HTR-8/SVneo (cell line): ENCODE measurements at places on chromosomes 12 and 14.

DNA sequence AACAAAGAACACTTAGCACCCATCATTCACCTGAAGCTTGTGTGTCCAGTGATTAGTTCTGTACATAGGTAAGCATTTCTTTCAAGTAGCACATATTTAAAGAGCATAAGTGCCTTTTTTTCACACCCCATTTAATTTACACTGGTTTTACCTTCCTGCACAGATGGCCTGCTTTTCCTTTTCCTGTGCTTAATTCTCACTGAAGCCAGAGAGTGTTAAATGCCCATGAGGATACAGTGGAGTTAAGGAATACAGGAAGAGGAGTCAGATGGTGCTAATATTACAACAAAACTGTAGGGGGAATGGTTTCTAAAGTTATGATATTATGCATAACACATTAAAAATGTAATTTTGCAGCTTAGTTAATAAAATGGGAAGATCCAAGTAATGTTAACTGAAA lies 31.0 kb upstream of the SLC38A1 start:
- DNase-seq, result no peak

DNA sequence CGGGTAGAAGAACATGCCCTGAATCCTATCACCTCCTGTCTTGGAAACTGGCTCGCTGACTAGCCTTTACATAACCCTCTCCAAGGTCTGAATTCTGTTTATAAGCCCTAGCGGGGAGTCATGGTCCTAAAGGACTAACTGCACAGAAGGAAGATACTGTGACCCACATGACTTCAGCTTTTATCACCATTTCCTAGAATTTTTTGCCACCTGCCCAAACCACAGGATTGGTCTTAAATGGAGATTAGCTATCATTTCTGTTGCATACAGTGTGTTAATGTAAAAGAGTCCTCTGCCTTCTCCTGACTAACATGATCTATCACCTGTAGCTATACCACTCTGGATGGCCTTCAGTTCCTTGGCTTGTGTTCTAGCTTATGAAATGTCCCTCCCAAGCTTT lies 319.2 kb downstream of the DUSP6 start:
- no peak for DNase-seq

- no peak for DNase-seq
These were observed 3.9 kb upstream of the BTG1 start for GRCh38 chr12:92149563-92149962.

DNA sequence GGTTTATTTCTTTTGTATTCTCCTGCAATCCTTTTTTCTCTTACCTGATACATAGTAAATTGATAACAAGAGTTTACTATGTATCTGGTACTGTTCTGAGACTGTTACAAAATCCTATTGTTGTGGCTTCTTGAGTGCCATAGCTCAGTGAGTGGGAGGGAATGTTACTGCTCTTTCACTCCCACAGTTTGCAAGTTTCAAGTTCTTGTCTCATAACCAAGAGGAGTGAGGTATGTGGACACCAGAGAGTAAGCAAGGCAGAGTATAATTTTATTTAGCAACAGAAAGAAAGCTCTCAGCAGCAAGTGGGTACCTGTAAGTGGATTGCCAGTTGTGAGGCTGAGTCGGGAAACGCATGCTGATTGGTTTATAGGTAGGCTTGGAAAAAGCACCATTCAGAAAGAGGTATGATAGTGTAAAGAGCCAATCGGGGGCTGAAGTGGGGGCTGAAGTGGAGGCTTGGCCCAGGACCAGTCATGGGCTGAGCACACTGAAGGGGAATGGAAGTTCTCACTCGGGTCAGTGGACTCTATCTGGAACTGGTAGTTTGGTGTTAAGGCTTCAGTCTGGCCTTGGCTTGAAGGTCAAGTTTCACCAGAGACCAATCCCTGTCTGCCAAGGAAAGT lies 850.8 kb downstream of the TMTC2 start:
- DNase-seq, result no peak

GRCh38 chr12:105916760-105917039 lies 222.1 kb downstream of the NUAK1 start:
- no peak for DNase-seq

DNA sequence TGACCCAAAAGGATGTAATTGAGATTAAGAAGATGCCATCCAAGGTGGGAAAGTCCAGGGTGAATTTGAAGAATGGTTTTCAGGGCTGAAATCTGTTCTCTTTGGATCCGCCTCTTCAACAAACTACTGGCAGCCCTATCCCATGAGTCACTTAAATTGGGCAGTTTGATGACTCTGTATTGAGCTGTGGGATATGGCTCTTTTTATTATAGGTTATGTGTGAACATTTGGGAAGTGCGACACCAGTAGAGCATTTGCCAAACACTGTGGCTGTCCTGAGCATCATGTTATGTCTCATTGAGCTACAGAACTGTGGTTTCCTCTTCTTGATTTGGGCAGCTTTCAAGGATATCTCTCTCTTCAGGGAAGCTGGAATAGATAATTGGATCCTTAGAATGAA lies 22.3 kb downstream of the IFT43 start:
- no peak for DNase-seq

DNA sequence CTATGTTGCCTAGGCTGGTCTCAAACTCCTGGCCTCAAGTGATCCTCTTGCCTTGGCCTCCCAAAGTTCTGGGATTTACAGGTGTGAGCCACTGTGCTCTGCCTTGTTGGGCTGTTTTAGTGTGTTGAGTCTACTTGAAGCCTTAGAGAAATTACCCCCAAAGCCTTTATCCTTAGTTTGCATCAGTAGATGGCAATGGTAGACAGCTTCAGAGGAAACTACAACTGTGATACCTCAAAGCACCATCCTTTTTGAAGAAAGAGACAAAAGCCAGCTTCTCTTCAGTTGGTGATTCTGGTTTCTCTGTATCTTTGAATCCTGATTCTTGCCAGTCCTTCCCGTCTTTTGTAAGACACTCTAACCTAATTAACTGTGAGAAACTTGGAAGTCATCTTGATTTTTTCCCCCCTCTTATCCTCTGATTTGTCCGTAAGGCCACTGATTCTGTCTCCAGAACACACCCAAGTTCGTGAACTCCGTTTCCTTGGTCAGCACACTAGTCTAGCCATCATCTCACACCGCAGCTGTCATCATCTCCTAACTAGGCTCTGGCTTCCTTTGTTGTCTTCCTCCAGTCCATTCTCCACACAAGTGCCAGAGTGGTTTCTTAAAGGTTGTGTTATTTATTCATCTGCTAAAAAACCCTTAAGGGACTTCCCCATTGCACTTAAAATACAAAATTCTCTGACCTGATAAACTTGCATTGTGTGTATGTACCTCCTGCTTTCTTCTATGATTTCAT lies 20.2 kb downstream of the ATP2A2 start:
- no peak for DNase-seq

DNA sequence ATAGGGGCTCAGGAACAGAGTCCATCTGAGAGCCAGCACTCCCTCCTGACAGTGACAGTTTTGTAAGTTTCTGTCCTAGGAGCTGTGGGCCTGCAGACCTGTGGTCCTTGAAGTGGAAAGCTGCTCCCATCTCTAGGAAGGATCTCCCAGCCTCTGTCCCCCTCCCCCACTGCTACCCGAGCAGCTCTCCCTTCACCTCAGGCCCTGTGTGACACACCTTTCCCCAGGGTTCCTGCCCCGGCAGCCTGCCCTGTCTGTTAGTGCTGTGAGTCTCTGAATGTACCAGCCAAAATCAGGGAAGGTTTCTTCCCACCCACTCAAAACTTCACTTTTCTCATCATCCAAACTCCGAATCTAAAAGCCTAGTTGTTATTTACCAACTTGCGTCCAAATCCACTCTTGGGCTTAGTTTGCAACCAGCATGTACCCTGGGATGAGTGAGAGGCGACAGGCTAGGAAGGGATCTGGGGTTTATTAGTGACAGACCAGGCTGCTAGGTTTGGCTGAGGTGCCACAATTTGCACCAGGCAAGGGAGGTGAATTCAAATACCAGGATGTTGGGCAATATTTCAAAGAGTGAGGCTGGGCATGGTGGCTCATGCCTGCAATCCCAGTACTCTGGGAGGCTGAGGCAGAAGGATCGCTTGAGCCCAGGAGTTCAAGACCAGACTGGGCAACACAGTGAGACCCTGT lies 39.9 kb downstream of the NINJ2 start:
- DNase-seq, result no peak

DNA sequence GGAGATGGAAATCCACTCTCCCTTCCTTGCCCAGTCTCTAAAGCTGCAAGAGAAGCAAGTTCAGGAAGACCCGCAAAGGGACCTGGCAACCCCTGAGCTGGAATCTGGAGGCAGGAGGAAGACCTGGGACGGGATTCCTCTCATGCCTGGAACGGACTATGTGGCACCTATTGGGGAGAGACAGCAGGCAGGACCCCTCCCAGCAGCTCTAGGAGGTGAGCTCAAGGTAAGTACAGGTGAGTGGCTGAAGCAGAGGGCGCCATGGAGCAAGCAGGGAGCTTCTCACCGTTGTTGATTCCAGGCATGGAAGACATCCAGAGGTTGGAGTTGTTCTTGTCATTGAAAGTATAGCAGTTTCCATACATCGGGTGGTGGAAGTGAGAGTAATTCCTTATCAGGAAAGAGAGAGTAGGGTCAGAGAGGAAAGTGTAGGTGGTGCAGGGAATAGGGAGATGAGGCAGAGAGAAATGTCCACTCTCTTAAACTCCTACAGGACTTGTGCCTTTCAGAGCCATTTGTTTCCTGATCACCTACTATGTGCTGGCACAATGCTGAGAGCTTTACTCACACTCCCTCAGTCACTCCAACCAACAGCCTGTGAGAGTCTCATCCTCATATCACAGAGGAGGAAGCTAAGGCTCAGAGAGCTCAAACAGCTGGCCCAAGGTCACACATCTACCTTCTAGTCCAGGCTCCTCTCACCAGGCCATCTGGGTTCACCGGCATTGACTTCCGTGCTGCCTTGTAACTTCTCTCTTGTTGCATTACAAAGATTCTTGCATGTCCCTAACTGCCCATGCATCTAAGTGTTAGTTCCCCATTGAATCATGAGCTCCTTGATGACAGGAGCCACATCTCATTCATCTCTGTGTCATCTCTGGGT lies 13.9 kb upstream of the TNFRSF1A start:
- DNase-seq, result no peak

DNA sequence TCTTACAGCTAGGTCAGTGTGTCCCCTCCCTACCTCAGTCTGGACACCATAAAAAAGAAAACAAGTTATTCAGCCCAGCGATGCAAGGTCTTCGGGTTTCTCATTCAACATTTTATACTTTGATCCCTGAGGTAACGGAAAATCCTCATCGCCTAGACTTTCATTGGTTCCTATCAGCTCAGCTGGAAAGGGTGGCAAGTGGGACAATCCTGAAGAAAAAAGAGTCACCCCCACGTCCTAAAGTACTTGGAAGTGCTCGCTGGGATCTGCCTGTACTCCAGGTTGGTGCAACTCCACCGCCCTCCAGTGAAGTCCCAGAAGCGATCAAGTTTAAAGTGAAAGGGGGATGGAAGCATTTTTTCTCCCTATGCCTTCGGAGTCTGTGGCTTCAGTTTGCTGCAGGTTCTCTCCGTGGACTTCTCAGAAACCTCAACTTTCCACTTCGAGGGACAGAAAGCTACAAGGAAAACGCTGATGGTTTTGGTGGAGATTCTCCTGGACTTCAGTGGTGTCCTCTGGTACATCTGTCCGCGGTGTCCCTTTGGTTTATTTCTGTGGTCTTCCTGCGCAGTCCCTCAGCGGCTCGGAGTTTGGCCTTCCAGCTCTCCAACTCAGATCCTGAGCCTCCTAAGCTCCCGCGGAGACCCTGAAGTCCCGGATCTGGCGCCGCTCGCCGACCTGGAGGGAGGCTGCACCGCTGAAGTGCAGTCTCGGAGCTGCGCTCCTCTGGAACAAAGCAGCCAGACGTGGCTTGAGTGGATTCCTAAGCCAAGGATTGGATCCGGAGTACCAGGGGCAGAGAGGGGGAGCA lies 1.8 kb upstream of the LRFN5 start:
- no peak for DNase-seq

DNA sequence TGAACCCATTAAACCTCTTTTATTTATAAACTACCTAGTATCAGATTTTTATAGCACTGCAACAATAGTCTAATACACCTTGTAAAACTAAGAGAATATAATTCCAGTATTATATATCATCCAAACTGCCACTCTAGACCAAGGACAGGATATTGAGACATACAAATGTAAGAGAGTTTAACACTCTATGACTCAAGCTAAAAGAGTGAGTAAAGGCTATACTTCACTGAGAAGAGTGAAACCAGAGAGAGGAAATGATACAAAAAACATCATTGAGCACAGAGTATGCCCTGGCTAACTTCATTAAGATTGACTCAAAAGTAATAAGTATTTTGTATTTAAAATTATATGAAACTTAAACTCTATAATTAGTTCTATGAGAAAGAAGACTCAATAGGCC lies 1951.9 kb upstream of the SEL1L start:
- DNase-seq, result no peak

DNA sequence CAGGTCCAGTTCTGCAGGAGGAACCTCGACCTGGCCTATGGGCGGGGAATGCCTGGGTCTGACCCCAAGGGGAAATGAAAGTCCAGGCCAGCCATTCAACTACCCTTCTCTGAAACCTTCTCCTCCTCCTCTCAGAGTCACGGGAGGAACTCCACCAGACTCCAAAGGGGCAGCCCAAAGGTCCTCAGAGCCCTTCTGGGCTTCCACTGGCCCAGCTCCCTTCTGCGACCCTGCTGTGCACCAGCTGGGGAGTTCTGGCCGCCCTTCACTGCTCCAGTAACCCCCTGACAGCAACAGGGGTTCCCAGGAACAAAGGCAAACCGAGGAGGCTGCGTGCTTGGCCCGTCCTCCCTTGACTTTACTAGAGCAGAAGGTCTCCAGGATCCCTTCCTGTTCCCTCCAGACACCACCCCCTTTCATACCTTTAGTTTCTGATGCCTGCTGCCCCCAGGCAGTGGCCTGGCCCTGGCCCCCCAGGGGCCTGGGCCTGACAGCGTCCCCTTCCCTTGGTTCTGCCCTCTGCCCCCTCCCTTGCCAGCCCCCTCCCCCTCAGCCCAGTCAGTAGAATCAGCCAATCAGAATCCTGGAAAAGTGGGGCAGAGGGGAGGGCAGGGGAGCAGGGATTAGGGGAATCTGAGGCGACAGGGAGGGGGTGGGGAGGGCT lies 850 bp upstream of the ZNF385A start:
- no peak for DNase-seq

GRCh38 chr12:2298556-2299200 lies 245.9 kb downstream of the CACNA1C start:
- DNase-seq, result no peak

DNA sequence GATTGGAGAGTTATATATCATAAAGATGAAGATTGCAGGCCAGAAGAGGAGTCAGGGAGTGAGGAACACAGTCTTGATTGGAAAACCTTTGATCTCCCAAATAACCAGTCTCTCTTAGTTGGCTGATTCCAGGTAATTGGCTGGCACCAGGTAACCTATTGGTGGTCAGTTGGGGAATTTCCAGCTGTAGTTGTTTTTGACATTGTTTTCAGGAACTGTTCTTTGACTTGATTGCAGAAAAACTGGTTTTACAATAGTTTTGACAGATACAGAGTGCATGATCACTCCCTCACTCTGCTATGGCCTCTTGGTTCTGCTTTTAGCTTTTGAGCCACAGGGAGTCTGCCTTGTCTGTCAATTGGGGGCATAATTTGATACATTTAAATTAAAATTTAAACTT lies 71.6 kb downstream of the ZNF641 start:
- no peak for DNase-seq

DNA sequence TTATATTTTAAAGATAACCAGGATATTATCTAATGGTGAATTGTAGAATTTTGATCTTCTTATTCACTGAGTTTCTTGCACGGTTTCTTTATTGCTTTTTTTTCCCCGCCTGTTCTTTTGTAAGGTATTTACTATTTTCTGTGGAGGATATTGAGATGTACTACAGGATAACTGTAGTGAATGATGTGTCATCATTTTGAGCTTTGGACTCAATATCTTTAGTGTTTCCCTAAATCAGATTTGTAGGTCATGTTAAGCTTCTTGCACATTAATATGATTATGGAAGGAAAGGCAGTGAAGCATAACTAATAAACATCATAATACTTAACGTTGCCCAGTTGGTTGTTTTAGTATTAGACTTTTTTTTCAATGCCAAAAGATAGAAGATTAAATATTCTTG lies 81.4 kb downstream of the FBXO33 start:
- DNase-seq, result no peak
